ENCODE measurements at places on chromosomes 11 and 22. TPM values are rescaled to one million over a fixed set of nuclear protein-coding genes. Genes with fewer than 3 reads are reported as not detected.

- H3K36me3 ChIP-seq: peaks cover 38% of the 10 kb centered on the region
- peak overlapping the region; percentile 62 for H3K4me3 ChIP-seq
- H3K27me3 ChIP-seq: no peaks in the 10 kb centered on the region
- peak overlapping the region; percentile 79 for H3K27ac ChIP-seq
These were observed 20.5 kb downstream of the MRE11 start for GRCh38 chr11:94472916-94473799.

GRCh38 chr11:129917231-129917630, 21.9 kb upstream of the NFRKB start:
- no peak for DNase-seq
- no peak overlapping the region for H3K4me3 ChIP-seq
- H3K36me3 ChIP-seq: peaks cover 14% of the 10 kb centered on the region
- H3K4me1 ChIP-seq: peaks cover 11% of the 10 kb centered on the region

- no peak overlapping the region for H3K27ac ChIP-seq
- peaks cover 22% of the 10 kb centered on the region for H3K4me1 ChIP-seq
- peak overlapping the region; percentile 55 for H3K4me3 ChIP-seq
- no peaks in the 10 kb centered on the region for H3K36me3 ChIP-seq
- H3K27me3 ChIP-seq: peaks cover 2% of the 10 kb centered on the region
These were observed 35.4 kb downstream of the MCHR1 start for GRCh38 chr22:40714499-40715337.

DNA sequence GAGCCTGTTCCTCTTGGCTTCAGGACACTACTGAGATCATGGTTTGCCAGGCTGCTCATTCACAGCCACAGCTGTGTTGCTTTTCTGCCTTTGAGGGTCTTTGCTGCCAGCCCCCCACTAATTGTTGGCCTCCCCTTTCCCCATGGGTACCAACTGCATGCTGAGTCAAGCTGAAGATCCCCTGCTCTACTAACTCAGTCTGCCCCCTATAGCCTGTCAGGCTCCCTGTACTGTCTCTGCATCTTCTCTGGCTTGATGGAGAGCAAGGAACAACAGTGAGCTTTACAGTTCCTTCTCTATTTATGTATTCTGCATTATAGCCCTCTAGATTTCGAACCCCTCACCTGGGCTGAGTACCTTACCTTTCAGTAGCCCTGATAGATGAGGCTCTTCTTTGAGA, 257.6 kb upstream of the CADM1 start:
- H3K27me3 ChIP-seq: peaks cover 15% of the 10 kb centered on the region
- no peaks in the 10 kb centered on the region for H3K4me1 ChIP-seq
- H3K27ac ChIP-seq: no peak overlapping the region
- H3K36me3 ChIP-seq: no peaks in the 10 kb centered on the region

- H3K27me3 ChIP-seq: no peaks in the 10 kb centered on the region
- DNase-seq: no peak
- peaks cover 28% of the 10 kb centered on the region for H3K4me1 ChIP-seq
- H3K36me3 ChIP-seq: peaks cover 13% of the 10 kb centered on the region
These were observed 11.5 kb downstream of the CTNND1 start for GRCh38 chr11:57773026-57773598.

- H3K36me3 ChIP-seq: no peaks in the 10 kb centered on the region
- no peak for DNase-seq
- H3K4me1 ChIP-seq: no peaks in the 10 kb centered on the region
- no peaks in the 10 kb centered on the region for H3K27me3 ChIP-seq
These were observed 546.8 kb upstream of the B3GAT1 start for GRCh38 chr11:134958870-134959269.

DNA sequence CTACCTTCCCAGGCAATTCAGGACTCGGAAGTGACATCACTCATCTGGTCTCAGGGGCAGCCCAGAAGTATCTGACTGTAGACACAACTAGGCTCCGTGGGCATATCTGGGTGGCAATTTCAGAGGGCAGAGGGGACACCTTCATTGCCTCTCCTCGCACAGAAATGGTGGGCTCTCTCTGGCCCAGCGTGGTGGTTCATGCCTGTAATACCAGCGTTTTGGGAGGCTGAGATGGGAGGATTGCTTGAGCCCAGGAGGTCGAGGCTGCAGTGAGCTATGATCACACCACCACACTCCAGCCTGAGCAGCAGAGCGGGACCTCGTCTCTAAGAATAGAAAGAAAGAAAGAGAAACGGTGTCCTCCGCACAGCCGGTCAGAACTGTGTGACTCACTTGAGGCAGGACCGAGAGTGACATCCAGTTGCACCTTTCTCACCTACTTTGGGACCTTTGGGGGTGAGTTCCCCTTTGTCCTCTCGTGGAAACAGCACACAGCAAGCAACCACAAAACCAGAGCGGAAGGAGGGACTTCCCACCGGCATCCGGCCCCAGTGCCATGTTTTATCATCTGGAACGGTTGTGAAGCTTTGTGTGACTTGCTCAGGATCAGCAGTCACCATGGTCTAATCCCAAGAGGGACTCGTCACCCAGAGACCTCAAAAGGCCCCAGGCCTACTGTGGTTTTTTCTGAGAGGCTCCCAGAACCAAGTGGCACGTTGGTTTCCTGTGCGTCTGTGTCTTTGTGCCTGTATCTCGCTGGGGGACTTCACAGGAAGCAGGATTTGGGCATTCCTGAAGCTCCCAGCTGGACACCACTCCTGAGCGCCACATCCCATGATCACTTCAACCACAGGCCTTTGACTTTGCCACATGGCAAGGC, 38.4 kb upstream of the EMID1 start:
- DNase-seq: peak; percentile 68
- H3K27ac ChIP-seq: peak overlapping the region; percentile 38
- no peaks in the 10 kb centered on the region for H3K36me3 ChIP-seq
- peaks cover 60% of the 10 kb centered on the region for H3K27me3 ChIP-seq
- H3K4me1 ChIP-seq: peaks cover 21% of the 10 kb centered on the region

The CHST1 gene
- not detected for total RNA-seq

The ASPHD2 gene
- 9.0 TPM for total RNA-seq

The ACCS gene
- 14.3 TPM for total RNA-seq

The OR6T1 gene
- total RNA-seq: not detected
